ENCODE measurements at places on chromosomes 4 and X. TPM values are rescaled to one million over a fixed set of nuclear protein-coding genes. Genes with fewer than 3 reads are reported as not detected.

GRCh38 chr4:39394706-39395105 is 12.0 kb upstream of the KLB start:
- H3K27ac ChIP-seq, result no peak overlapping the region
- H3K27me3 ChIP-seq, result no peaks in the 10 kb centered on the region
- H3K4me3 ChIP-seq, result no peak overlapping the region
- H3K36me3 ChIP-seq, result no peaks in the 10 kb centered on the region

PF4V1 gene
- total RNA-seq, result 0.14 TPM

WDR17 gene
- total RNA-seq, result 0.52 TPM

- H3K4me1 ChIP-seq, result no peaks in the 10 kb centered on the region
- no peaks in the 10 kb centered on the region for H3K36me3 ChIP-seq
- DNase-seq, result no peak
- no peaks in the 10 kb centered on the region for H3K27me3 ChIP-seq
Observed at GRCh38 chr4:41977709-41978108, 3.8 kb upstream of the DCAF4L1 start.

CABS1 gene
- not detected for total RNA-seq

- no peak overlapping the region for H3K4me3 ChIP-seq
- no peaks in the 10 kb centered on the region for H3K27me3 ChIP-seq
- no peaks in the 10 kb centered on the region for H3K4me1 ChIP-seq
- DNase-seq, result no peak
Observed at GRCh38 chrX:85698921-85699320, 319.5 kb upstream of the POF1B start.
